Esophagus squamous epithelium (tissue), 5 donors: ENCODE measurements at places on chromosomes 1 and 21.

DNA sequence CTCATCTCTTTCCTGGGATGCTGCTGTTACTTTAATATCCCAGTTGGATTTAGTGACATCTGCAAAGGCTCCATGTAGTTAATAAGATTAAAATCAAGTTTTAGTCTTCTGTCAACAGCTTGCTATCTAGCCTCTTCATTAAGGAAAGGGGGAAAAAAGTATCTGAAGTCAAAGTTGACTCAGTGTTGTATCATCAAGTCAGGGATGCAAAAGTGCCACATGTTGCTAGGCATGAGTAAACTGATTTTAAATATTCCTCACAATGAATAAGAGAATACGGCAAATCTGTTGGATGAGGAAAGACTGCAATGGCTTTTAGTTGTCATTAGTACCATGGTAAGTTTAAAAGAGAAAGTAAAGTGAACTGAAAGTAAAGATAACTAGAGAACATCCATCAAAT, 383.2 kb upstream of the ZRANB2 start:
- DNase-seq: no peak

DNA sequence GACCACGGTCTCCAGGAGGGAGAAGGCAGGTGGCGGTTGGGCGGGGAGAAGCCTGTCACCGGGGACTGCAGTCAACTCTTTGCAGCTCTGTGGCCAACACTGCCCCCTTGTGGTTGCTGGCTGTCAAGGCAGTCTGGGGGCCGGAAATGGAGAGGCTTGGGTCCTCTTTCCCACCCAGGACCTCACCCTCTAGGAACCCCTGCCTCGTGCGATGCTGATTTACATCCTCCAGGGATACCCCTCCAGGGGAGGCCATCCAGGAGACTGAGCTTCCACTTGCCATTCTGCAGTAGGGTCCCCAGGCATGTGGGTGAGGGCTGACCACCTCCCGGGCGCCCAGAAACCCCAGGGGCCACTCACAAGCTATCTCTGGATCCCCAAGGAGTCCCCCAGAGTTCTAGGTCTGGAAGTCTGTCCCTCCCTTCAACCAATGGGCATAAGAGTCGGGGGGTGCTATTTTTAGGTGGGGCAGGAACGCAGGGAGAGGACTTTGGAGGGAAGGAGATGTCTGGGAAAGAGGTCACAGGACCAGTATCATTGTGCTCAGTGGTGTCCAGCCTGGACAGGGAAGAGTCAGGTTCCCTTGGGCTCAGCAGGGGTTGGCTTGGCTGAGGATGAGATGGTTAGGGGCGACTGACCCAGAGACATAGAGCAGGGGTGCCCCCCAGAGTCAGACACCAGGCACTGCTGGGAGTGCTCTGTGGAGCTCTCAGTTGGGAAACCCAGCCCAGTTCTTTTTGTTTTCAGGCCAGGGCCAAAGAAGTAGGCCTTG, 7.1 kb upstream of the GPR61 start:
- DNase-seq: no peak

- no peak for DNase-seq
These were observed 5.4 kb downstream of the EIF2D start for GRCh38 chr1:206606867-206607266.

DNA sequence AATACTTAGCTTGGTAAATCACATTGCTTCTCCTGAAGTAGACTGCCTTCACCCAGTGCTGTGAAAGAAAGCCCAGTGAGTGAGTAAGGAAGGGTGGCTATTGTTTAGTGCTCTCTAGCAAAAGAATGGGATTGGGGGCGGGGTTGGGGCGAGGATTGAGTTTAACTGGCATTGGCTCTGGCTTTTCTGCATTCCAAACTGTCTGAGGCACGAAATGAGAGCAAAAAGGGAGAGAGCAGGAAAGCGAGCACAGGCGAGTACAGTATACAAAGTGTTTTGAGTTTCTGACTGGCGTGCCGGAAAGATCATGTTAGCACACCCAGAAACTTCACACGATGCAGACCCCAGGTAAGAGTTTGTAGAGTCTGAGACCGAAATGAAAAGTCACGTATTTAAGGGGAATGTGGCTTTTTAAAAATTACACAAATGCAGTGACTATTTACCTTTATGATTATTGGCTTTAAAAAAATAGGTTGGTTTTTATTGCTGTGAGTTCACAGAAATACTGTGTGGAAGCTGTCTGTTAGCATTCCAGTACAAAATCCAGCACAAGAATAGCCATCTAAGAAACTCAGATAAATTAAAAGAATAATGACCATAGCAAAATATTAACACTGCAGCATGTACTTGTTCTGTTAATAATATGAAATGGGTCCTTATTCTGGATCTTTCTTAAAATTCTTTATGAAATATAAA, 155.4 kb downstream of the CLEC20A start:
- DNase-seq: no peak

- no peak for DNase-seq
These were observed 1629.3 kb downstream of the MRPL39 start for GRCh38 chr21:23977971-23978370.

- DNase-seq: no peak
These were observed 57.9 kb downstream of the BRINP2 start for GRCh38 chr1:177228693-177229065.
